ENCODE measurements at places on chromosomes 2 and 18.

GRCh38 chr18:34976899-34977837 lies 64.0 kb upstream of the MAPRE2 start:
- DNase-seq = peak; percentile 76

GRCh38 chr2:11701206-11701605 lies 31.2 kb upstream of the NTSR2 start:
- DNase-seq = no peak

DNA sequence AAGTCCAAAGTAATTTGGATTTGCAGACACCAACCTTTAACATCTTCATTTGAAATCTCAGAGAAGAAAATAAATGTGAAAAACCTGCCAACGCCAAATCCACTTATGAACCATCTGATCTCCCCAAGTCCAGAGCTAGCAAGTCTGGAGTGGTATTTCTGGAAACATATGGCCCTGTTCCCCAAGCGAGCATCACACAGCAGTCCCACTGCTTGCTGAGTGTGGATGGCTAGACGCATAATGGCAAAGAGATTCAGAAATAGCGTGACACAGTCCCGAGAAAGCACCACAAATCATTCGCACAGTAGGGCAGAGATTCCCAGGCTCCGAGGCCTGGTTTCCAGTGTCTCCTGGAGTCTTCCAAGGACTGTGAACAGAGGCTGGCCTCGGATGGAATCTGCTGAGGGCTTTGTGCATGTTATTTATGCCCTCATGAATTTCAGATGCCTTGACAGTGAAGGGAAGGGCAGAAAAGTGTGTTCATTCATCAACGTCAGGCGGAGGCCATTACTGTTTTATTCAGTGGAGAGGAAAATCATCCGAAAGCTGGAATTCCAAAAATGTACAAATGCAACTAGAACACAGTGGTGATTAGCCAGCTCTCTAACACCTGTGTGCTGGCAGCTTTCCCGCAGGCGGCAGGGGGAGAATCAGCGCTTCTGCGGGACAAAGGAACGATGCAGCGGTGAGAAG lies 417.0 kb downstream of the EIPR1 start:
- DNase-seq = no peak

- DNase-seq = no peak
These were observed 12.6 kb upstream of the ICA1L start for GRCh38 chr2:202883987-202884675.

DNA sequence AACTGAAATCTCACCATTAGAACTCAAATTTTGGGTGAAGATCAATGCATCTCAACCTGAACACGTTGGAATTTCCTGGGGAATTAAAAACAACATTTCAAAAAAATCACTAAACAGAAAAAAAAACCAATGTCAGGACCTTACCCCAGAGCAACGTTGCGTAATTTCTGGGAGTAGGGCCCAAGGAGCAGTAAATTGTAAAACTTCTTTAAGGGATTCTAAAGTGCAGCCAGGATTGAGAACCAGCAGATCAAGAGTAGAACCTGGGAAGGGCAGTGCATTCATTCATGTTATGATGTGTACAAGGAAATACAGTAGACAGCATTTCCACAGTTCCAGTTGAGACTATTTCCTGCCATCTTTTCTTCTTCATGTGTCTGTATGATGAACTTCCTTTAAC lies 56.9 kb downstream of the RHBDD1 start:
- no peak for DNase-seq

DNA sequence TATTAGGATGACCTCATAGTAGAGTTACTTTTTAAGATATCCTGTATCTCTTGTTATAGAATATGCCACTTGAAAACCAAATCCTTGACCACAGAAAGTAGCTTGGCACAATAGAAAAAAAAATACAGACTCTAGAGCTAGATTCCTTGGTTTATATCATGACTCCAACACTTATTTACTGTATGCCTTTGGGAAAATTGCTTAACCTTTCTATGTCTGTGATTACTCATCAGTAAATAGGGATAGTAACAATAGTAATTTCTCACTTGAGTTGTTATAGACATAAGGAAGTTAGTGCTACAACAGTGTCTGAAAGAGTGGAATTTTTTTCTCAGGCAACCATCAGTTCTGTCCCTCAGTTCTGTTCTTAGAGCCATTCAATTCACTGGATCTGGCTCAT lies 193.8 kb downstream of the GULP1 start:
- no peak for DNase-seq

- no peak for DNase-seq
These were observed 191.0 kb upstream of the FN1 start for GRCh38 chr2:215626812-215627281.

GRCh38 chr2:120559401-120559800 lies 176.3 kb upstream of the GLI2 start:
- DNase-seq = no peak

GRCh38 chr2:207970826-207971180 lies 54.5 kb downstream of the PLEKHM3 start:
- DNase-seq = no peak
